ENCODE measurements at places on chromosomes 3 and 15.
A peak's percentile ranks its signal among the peaks of the same experiment; 100 is the strongest.

DNA sequence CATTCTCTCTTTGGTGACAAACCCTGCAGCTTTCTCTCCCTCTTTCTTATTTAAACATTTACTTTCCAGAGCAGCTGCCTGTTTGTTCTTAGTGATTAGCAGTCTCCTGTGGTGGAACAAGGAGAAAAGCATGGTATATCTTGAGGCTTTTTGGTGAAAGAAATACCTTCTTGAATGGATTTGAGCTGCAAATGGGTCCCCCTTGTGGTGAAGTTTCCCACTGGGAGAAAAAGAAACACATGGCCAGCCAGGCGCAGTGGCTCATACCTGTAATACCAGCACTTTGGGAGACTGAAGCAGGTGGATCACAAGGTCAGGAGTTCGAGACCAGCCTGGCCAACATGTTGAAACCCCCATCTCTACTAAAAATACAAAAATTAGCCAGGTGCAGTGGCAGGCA lies 48.3 kb upstream of the ACP3 start:
- DNase-seq = no peak

DNA sequence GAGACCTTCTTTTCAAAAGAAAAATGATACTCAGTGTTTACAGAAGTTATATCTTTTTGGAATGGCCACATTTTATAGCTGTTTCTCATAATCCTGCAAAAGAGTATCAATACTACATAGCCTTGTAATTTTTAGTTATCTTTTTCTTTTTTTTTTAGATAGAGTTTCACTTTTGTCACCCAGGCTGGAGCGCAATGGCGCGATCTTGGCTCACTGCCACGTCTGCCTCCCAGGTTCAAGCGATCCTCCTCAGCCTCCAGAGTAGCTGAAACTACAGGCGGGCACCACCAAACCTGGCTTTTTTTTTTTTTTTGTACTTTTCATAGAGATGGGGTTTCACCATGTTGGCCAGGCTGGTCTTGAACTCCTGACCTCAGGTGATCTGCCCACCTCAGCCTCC lies 53.6 kb downstream of the ANKRD28 start:
- no peak for DNase-seq

- no peak for DNase-seq
Observed at GRCh38 chr15:64792282-64792681, 16.9 kb upstream of the RBPMS2 start.

GRCh38 chr3:178823591-178824246 lies 247.9 kb downstream of the ZMAT3 start:
- no peak for DNase-seq

DNA sequence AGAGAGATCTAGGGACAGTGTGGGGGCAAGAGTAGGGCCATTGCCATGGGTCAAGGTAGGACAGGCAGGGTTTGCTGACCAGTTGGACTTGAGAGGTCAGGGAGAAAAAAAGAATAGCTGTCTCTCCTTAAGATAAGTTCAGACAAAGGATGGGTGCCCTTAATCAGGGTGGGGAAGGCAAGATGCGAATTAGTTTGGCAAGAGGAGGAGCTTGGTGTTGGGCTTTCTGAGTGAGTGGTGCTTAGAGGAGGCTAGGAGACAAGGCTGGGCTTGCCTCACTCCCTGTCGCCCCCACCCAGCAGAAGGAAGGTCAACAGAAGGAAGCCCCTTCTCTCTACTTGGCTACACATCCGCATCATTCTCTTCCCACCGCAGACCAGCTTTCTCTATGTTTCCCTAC lies 53.9 kb upstream of the CTDSPL start:
- DNase-seq = no peak

DNA sequence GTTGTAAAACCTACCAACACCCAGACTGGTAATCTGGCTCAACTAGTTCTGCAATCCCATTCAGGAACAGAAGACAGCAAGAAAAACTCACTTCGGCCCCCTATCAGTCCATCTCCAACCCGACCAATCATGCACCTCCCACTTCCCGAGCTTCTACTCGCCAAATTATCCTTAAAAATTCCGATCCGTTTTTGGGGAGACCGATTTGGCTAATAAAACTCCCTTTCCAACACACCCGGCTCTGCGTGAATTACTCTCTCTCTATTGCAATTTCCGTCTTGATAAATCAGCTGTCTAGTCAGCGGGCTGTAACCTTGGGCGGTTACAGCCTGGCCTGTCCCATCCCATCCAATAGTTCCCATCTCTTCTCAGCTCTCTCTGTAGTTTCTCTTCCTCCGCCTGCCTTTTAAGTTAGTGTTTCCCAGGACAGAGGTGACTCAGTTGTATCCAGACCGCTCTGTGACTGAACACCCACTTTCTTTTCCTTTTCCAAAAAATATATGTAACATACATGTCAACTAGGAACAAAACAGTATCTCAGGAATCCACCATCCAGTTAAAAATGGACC lies 780 bp upstream of the ACAD9 start:
- DNase-seq = no peak

DNA sequence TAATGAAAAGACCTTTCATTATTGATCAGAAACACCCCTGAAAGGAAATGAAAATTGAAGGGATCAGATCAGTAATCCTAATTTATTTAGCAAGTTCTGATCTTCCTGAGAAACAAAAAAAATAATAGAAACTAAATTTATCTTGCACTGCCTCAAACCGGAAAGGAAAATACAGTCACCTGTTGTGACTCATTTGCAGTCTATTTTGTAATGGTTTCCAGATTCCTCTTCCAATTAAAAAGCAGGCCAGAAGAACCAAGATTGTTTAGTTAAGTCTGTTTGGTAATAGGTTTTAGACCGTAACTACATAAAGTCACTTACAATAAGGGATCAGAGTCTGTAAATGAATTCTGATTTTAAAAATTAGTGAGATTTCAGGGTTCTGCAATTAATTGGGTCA lies 49.7 kb upstream of the ATOSA start:
- no peak for DNase-seq

DNA sequence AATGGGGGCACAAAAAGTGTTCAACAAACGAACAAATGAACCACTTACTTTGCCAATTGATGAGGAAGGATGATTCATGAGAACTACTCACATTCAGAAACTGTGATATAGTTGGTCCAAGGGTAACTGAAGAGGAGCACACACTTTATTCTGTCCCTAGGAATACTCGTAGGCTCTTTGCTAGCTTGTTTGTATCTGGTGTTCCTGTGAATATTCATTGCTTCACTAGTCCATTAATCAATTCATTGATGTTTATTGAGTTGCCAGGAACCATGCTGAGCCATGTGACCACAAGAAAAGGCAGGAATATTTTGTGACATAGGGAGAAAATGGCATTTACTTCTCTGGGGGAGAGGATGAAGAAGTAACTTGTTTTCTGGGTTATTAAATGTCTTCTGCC lies 338.3 kb downstream of the IL20RB start:
- no peak for DNase-seq

DNA sequence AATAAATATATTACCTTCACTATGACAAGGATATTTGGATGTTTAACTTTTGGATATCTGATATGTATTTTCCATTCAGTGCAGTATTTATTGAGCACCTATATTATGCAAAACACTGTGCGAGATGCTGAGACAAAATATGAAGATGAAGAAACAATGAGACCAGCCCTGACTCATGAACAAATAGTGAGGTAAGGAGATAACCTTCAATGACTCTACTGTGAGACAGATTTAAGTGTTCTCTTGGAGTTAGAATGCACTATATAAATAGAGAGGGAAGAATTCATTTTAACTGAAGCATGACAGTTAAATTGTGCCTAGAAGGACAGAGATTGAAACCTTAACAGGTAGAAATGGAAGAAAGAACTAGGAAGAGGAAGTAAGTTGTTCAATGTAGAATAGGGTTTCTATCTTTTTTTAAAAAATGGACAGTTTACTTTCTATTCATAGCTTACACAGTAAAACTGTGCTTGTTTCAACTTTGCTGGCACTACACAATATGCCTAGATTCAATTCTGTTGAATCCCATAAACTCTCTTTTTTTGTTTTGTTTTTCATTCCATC lies 124.2 kb downstream of the ZBTB20 start:
- no peak for DNase-seq

DNA sequence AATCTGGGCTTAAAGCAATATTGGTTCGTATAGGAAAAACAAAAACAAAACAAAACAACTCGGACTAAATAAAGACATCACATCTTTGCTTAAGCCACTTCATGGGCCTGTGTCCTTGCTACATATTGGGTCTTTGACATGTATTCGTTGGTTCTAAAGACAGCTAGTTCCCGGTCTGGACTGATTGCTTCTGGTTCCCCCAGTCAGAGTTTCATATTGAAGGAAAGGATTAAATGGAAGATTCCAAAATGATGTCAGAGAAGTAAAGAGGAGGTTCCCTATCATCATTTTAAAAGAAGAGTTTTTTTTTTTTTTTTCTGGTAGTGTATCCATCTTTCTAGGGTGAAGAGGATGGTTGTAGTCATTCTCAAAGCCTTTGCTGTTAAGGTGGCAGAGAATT lies 2.3 kb downstream of the OXSR1 start:
- no peak for DNase-seq

GRCh38 chr3:142013993-142014392 lies 135.4 kb downstream of the TFDP2 start:
- no peak for DNase-seq

- no peak for DNase-seq
Observed at GRCh38 chr15:97687654-97688053, 272.8 kb upstream of the ARRDC4 start.

GRCh38 chr3:104548401-104548800 lies 818.3 kb upstream of the ALCAM start:
- no peak for DNase-seq

GRCh38 chr15:53611145-53611920 lies 148.1 kb downstream of the WDR72 start:
- DNase-seq = no peak

- no peak for DNase-seq
Observed at GRCh38 chr3:154095832-154096421, 25.3 kb upstream of the ARHGEF26 start.

DNA sequence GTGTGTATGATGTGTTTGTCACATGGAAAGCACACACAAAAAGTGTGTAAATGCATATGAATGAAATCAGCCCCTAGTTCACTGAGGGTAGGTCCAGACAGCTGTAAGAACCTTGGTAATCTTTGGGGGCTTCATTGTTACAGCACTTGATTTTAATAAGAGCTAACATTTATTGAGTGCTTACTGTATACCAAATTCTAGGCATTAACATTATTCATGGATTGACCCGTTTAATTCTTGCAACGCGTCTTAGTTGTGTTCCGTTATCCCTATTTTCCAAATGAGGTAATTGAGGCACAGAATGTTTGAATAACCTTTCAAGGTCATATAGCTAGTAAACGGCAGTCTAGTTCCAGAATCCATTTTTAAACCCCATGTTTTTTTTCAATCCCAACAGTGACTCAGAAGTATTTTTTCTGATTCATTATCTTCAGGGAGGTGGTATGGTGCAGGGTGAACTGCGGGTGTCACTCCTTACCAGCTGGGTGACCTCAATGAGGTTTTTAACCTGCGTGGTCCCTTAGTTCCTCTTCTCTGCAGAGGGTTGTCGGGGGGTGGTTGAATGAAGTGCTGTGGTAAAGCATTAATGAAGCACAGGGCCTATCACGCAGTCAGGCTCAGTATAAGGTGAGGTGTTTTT lies 14.2 kb downstream of the RAB8B start:
- peak; percentile 27 for DNase-seq

DNA sequence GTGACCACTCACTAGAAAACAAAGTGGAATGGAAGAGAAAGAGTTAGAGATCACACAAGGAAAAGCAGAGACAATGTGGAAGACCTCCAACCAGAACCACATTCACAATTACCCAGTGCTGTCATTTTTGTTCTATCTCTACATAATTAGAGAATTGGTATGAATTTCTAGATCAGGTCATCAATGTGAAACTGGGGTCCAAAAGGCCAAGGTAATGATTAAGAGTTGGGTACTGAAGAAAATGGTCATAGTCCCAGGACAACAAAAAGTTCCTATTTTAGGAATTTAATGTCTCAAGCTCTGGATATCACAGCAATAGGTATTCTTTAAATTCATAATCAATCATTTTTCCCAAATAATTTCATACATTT lies 84.7 kb upstream of the PPIB start:
- DNase-seq = no peak

GRCh38 chr15:40902605-40903561 lies 8.6 kb downstream of the VPS18 start:
- DNase-seq = no peak

GRCh38 chr3:142647856-142648255 lies 51.7 kb downstream of the PLS1 start:
- no peak for DNase-seq
